Kidney capillary endothelial cell (primary cell): ENCODE measurements at places on chromosomes 6 and 20.

DNA sequence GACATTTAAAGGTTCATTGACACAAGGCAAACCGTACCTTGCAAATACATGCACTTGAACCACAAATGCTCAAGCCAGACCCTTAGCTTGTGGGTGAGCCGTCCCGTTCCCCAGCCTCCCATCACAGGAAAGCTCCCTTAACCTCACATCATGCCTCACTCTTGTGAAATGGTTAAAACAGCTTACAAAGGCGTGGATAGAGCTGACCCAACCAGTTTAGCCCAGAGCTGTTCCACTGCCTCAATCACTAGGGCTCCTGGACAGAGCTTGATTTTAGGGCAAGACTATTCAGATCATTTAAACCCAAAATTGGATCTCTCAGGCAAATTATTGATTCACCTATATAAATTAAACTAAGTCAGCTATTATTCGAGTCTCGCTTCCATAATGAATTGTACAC lies 229.6 kb upstream of the TAB2 start:
- DNase-seq, result no peak

- DNase-seq, result no peak
These were observed 74.5 kb upstream of the TIAM2 start for GRCh38 chr6:154920495-154921200.

- no peak for DNase-seq
These were observed 66.4 kb downstream of the SLC2A10 start for GRCh38 chr20:46775806-46776205.

DNA sequence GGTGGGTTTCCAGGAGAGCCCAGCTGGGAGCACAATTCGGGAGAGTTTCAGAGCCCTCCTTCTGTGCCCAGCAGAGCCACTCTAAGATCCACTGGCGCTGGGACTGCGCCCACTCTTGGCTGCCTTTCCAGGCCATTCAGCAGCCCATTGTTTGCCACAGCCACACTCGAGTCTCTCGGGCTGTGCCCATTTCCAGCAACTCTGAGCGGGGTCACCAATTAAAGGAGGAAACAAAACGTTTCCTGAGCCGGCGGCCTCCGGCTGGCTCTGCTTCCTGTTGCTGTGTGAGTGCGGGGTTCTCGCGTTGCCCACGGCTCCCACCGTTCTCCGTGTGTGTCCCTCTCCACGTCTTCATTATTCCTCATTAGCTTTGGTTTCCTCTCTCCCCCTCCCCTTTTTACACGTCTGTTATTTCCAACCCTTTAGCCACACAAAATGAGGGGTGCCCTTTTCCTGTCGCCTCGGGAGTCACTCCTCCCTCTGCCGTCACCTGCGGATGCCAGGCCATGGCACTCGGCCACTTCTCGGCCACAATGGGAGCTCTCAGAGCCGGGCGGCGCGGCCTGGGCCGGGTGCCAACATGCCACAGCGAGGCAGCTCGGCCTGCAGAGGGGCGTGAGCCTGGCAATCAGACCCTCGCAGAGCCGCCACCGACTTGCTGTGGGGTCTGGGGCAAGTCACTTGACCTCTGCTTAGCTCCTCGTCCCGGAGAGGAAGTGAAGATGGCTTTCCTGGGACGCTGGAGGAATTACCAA lies 94.3 kb upstream of the NKX2-2 start:
- DNase-seq, result no peak

DNA sequence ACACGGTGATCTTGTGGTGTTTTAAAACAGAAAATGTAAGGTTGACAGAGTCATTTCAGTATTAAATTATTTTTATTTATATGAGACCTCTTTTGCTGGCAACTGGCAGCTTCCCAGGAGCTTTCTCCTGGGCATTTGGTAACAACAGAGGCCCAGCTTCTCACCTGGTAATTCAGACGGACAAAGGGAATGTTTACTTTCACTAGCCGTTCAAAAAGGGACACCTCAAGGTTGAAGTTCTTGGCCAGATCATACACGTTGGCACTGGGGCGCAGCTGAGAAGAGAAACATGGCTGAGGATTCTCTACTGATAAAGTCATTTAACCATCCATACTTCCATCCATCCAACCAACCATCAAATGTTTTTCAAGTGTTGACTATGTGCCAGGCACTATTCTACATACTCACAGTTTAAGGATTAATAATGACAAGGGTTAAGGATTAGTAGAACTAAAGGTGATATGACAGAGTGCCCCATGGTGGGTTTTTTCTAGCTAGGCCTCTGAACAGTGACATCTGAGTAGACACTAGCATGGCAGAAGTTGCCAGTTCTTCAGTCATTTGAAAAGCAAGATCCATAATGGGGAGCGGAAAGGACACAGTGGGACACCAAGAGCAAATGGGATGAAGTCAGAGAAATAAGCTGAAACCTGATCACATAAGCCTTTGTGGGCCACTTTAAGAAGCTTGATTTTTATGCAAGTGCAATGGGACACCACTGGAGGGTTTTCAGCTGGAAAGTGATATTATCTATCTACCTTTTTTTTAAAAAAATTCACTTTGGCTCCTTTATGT lies 25.1 kb downstream of the ZNFX1 start:
- DNase-seq, result no peak

GRCh38 chr6:4941782-4942672 lies 61.8 kb downstream of the RPP40 start:
- DNase-seq, result peak; percentile 60

DNA sequence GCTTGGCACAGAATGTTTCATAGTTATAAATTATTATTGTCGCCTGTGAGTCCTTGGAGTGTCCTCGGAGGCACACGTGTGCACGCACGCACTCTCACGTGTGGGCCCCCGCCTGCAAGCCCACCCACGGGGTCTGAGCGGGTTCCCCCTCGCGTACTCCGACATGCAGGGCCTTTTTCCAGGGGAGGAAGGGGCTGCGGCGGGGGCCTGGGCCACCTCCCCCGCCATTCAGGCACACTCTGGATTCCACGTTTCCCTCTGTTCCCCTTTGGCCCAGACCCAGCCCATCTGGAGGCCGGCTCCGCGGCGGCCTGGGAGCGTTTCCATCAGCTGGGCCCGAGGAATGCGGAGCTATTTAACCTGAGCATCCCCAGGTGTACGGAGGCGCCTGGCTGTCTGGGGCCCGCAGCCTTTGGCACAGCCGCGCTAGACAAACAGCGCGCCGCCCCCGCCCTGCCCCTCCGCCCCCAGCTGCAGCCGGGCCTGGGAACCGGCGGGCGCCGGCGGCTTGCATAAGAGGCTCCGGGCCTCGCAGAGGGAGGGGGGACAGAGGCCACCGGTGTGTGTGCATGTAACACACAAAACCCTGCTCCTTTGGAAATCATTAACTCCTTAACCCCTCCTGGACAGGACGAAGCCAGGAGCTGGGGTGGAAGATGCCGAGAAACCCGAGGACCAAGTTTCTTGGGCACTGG lies 3.3 kb downstream of the ID1 start:
- DNase-seq, result peak; percentile 90

- no peak for DNase-seq
These were observed 5.4 kb downstream of the SLC22A23 start for GRCh38 chr6:3451498-3451897.

GRCh38 chr6:56364827-56365339 lies 117.5 kb upstream of the COL21A1 start:
- DNase-seq, result peak; percentile 48

DNA sequence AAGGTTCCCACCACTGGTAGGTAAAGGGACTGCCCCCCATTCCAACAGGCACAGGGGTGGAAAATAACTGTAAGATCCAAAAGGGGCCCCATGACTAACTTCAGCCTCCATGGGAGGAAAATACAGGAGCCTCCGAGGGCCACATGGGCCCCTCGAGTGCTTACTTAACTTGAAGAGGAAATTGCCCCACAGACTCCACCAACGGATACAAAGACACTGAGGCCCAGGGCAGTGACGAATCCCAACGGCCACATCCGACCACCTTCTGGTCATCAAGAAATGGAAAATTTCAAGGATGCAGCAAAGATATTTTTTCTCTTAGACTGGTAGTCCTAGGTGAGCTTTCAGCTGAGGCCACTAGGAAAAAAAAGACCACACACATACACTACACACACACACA lies 116.0 kb upstream of the MRPS10 start:
- DNase-seq, result no peak

- no peak for DNase-seq
These were observed 71.9 kb downstream of the SRC start for GRCh38 chr20:37417617-37418467.
